ENCODE measurements at places on chromosomes 3 and 15.

- DNase-seq = no peak
These were observed 3.6 kb downstream of the STOML1 start for GRCh38 chr15:73988445-73988969.

DNA sequence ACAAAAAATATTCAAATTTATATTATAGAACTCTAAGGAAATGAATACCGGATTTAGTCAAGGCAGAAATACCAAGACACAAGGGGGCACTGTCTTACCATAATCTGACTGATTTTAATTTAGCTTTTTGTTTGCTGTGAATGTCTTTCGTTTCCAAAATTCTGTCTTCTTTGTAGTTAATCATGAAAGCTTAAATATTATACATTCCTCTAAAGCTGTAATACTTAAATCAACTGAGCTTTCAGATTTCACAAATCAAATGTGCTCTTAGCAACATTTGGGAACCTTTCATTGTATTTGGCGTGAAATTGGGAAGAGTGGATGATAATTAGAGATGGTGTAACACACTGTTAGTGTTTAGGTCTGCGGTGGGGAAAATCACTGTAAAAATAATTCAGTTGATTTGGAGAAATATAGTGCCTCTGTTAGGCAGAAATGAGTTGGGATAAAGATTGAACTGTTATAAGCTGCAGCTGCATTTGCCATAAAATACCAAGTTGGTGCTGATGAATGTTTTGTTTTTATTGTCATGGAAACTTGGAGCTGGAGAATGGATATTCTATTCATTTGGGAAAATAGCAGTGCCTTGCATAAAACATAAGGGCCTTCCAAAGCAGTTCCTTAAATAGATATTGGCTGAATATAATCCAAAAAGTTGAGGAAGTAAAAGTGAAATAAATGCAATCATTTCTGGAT, 228.2 kb downstream of the TCF12 start:
- no peak for DNase-seq

GRCh38 chr15:40999190-40999589, 45.9 kb downstream of the CHAC1 start:
- no peak for DNase-seq

DNA sequence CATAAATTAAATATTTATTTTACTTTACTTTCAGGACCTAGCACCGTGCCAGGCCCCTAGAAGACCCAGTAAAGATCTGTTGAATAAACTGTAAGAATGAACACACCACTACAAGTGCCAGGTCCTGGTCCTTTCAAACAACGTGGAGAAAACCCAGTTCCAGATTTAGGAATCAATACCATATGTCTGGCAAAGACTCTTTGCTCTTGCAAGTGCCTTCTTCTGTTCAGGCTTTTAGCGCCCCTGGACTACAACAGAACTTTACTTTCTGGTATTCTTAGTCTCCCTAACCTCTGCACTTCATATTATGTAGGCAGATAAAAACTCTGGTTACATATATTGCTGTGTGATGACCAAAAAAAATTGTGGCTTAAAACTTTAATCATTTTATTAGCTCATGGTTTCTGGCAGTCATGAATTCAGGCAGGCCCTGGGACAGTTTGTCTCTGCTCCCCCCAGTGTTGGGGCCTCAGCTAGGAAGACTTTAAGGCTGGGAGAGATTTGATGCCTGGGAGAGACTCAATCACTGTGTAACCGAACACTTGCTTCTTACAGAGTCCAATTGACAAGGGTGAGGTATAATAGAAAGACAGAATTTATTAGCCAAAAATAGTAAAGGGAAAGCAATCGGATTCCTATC, 2.9 kb upstream of the PSMA4 start:
- DNase-seq = no peak

GRCh38 chr3:32495609-32496008, 7.0 kb downstream of the CMTM6 start:
- no peak for DNase-seq

- no peak for DNase-seq
These were observed 54.9 kb upstream of the CCR2 start for GRCh38 chr3:46298871-46299607.

GRCh38 chr3:125194061-125194848, 18.3 kb downstream of the SLC12A8 start:
- DNase-seq = no peak

DNA sequence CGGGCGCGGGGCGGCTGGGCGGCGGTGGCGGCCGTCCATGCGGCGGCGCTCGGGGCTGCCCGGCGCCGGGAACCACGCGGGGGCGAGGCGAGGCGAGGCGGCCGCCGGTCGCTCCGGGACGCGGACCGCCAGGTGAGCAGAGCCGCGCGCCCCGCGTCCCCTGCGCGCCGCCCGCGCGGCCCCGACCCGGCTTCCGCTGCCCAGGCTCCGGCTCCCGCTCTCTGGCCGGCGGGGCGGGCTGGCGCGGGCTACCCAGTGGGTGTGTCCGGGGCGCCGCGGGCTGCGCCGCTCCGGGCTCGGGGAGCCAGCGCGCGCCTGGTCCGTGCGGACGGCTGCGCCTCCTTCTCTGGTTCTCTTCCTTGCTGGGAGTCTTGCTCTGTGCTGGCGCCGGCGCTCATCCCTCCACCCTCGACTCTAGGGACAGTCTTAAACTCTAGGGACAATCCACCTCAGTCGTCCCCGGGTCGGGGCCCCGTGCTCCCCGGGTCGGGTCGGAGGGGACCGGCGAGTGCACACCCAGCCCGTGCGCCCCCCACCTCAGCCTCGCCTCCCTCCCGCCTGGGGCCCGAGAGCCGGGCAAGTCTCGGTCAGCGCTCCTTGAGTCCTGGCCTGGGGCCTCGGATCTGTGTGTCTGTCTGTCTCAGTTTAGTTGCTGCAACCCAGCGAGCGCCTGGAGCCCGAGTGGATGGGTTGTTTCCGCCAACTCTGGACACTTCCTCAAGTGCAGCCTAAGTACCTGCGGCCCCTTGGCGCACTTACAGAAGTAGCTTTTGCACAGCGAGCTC, 488 bp downstream of the THSD4 start:
- DNase-seq = no peak

DNA sequence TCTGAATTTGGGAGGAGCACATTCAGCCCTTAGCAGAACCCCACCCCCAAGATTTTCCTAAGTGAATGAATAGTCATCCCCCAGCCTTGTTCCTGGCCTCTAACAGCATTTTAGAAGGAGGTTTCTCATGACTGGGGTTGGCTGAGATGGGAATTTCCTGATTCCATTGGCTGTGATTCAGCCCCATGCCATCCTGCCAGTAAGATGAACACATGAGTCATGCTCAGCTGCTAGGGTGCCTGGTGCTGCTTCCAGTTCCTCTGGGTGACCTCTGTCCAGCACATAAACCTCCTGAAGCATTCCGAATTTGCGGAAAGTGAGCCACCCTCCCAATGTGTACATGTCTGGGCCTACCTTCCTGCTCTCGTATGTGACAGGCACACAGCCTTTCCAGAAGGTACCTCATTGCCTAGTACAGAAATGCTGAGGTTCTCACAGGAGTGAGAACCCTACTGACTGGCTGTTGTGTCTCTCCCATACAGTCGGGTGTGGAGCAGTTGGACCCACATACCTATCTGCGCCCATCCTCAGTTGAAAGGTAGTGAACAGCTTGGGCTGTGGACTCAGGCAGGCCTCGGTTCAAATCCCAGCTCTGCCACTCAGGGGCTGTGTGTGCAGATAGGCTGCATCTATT, 91.7 kb downstream of the APBA2 start:
- no peak for DNase-seq

GRCh38 chr15:40118473-40118872, 9.8 kb upstream of the BMF start:
- DNase-seq = no peak

DNA sequence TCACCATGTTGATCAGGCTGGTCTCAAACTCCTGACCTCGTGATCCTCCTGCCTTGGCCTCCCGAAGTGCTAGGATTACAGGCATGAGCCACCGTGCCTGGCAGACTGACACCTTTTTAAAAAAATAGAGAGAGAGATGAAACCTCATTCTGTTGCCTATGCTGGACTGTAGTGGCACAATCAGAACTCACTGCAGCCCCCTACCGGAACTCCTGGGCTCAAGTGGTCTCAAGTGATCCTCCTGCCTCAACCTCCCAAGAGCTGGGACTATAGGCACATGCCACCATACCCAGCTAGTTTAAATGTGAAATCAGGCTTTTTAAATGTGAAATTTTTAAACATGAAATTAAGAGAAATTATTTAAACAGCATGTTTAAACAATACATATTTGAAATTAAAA, 265.2 kb upstream of the UBE2E1 start:
- no peak for DNase-seq

DNA sequence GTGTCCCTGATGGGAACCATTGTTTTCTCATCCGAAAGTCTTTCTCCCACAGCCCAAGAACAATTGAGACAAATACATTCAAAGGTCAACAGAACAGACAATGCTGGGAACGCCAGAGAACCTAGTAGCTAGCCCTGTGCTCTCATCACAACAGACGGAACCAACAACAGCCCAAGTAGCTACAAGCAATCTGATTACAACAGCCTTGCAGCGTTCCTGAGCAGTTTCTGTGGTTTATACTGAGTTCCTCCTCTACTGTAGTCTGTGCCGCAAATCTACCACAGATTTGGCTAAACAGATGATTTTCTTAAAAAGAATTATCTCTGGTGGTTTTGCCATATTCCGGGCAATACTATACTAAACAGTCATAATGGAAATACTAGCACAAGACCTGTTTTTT, 435.6 kb downstream of the MECOM start:
- peak; percentile 3 for DNase-seq

GRCh38 chr3:192253138-192253887, 474.0 kb downstream of the FGF12 start:
- DNase-seq = no peak

DNA sequence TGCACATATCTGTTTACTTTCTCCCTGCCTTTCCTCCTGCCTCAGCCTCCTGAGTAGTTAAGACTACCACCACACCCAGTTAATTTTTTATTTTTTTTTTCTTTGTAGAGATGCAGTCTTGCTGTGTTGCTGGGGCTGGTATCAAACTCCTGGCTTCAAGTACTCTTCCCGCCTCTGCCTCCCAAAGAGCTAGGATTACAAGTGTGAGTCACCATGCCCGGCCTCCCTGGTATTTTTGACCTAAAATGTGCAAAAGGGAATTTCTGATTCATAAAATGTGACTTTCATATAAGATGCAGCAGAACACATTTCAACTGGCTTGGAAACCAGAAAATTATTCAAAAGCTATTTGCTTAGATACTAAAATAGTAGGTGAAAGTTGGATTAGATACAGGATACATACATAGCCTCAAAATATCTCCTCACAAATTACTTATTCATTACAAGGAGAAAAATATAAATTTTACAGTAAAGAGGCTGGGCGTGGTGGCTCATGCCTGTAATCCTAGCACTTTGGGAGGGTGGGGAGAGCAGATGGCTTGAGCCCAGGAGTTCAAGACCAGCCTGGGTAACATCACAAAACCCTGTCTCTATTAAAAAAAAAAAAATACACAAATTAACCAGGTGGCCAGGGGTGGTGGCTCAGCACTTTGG, 32.0 kb downstream of the MAP4 start:
- DNase-seq = no peak

DNA sequence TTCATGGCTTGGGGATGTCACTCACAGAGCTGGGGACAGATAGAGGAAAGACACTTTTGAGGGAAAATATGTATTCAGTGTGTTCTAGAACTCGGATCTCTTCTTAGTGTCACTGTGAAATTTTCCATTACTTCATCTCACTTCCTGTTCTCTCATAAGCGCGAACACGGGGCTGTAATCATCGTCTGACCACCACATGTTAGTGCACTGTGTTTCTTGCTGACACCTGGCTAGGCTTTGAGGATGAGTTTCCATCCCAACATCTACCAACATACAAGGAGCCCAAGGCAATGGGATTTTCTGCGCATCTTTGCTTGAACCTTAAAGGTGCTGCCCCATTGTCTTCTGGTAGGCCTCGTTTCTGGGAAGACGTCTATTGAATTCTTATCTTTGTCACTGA, 84.0 kb downstream of the LIPC start:
- peak; percentile 20 for DNase-seq

DNA sequence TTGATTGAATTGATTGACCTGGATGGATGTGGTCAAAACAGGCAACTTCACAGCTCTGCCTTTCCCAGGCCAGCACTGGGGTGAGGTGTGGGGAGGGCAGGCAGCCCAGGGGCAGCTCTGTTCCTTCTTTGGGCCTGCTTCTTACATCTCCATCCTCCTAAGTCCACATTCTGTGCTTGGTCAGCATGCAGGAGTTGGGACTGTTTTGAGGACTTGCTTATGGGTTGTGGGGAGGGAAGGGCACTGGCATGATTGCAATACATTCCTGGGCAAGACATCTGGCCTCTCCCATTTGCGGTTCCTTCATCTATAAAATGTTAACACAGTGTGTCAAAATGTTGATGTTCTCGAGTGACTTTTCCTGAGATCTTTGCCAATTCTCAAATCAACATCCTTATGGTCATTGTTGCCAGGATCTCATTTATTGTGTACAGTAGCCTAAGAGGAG, 84.1 kb downstream of the ST6GAL1 start:
- DNase-seq = no peak

DNA sequence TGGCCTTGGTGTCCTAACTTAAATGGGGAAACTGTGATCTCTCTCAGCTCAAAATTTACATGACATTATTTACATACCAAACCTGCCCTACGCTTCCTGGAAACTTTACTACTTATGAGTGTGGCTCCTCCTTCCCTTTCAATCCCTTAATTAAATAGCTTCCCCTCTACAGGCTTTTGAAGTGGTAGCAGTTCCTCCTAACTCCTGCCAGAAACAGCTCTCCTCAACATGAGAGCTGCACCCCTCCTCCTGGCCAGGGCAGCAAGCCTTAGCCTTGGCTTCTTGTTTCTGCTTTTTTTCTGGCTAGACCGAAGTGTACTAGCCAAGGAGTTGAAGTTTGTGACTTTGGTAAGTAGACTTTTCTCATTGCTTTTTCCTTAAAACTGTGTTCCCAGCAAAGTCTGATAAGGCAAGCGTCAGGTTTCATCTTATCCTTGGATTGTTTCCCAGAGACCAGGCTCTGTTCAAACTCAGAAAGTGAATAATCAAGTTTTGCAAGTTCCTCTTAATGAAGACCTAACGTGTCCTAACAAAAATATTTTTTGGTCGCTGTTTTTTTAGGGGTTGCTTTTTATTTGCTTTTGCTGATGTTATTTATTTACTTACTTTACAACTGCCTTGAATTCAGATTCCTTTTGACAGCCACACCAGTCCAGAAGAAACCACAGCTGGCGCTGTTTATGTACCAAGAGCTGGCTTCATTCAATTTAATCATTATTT, at the start of gene ACP3:
Gene ACP3 (plus strand): TSS at position 179 of the 720 bp plus-strand sequence. CDS start 50 bp downstream, at position 229.
- peak; percentile 8 for DNase-seq

GRCh38 chr3:27208961-27209616, 160.1 kb downstream of the NEK10 start:
- no peak for DNase-seq

All from GM12878 (cell line).